Common myeloid progenitor, CD34-positive (primary cell): ENCODE measurements at places on chromosomes 1 and 21.
A peak's percentile ranks its signal among the peaks of the same experiment; 100 is the strongest.

DNA sequence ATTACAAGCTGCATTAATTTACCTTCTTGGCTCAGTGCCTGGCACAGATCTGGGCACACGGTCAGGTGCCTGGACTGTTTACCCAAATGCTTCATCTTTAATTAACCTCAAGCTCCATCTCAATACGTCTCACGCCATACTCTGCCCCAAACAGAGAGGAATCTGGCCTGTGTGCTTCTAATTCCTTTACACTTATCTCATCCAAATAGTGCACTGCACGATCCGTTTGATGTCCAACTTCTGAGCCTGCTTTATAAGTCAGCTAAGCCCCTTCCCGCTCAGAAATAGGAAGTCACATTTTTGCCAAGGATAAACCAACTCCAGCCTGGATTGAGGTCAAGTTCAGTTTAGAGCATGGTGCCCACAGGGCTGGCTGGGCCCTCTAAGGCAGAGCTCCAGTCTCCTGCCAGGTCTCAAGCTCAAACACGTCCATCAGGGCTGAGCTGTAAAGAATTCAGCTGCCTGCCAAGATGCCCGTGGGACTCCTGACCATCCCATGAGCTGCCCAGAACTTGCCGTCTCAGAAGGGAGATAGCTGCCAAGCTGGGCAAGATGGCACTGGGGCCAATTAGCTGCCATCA is 233.5 kb downstream of the TRABD2B start:
- DNase-seq: no peak

DNA sequence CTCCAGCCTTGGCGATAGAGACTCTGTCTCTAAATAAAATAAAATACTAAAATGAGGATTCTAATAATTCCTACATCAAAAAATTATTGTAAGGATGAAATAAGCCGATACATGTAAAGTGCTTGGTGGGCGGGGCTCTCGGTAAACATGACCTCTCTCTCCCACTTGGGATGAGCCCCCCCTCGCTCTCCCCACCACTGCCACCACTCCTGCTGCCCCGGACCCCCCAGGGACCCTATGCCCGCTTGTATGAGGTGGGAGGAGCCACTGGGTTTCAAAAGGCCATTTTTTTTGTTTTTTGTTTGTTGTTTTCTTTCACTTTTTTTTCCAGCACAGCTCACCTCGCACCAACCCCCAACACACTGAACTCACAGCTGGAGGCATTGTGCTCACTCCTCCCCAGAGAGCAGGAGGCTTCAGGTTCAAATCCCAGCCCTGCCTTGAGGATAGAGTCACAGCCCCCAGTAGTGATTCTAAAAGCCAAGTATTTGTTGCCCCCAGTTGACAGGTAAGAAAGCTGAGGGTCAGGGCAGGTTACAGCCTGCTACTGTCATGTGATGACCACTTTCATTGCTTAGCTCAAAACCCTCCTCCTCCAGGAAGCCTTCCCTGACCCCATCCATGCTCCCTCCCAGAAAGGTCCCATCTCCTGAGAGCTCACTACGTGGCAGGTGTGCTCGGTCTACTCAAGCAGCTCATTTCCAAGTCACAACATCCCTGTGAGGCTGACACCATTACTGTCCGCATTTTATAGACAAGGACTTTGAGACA is 4.2 kb downstream of the SDC3 start:
- no peak for DNase-seq

DNA sequence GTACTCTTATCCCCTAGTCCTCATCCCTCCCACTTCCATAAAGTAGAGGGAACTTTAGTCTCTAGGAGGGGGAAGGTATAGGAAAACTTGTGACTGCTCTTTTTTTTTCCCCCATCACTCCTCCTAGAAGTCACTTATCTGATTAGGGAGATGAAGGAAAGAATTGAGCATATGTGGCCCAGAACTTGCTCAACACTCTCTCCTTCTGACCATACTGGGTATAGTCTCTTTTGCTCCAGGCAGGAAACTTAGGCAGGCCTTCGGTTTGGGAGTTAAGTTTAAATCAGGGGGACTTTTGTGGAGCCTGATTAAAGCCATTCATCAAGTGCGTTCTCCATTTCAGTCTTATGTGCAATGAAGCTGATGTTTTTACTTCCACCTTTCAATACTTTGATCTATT is 5.8 kb downstream of the UBE2U start:
- no peak for DNase-seq

GRCh38 chr1:25135909-25136308 is 96.4 kb downstream of the SYF2 start:
- no peak for DNase-seq

GRCh38 chr21:44593598-44594405 is 1.5 kb upstream of the KRTAP10-6 start:
- DNase-seq: peak; percentile 77

GRCh38 chr1:5349526-5349925 is 642.7 kb downstream of the NPHP4 start:
- DNase-seq: no peak

DNA sequence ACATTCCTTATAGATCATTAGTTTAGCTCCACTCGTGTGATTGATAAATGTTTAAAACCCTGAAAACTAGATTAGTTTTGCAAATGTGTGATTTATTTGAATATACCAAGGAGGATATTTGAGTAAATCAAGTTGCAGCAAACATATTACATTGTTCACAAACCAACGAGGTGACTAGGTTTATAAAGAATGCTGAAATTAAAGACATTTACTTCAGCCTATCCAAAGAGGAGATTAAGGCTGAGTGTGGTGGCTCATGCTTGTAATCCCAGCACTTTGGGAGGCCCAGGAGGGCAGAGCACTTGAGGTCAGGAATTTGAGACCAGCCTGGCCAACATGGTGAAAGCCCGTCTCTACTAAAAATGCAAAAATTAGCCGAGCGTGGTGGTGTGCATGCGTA is 34.1 kb downstream of the VTCN1 start:
- DNase-seq: no peak

GRCh38 chr1:213977486-213977842 is 10.3 kb upstream of the PROX1 start:
- DNase-seq: no peak
